ENCODE measurements at places on chromosomes 4 and X. TPM values are rescaled to one million over a fixed set of nuclear protein-coding genes. Genes with fewer than 3 reads are reported as not detected.

The MSANTD1 gene
- 0.24 TPM for polyA plus RNA-seq

The TRIM60 gene
- not detected for polyA plus RNA-seq

The DCLK2 gene
- 6.2 TPM for polyA plus RNA-seq

The CHRDL1 gene
- 29.3 TPM for polyA plus RNA-seq

The RAB9B gene
- polyA plus RNA-seq = 16.2 TPM

The FOXP3 gene
- 0.20 TPM for polyA plus RNA-seq

The TMEM156 gene
- 0.53 TPM for polyA plus RNA-seq

The TRIML2 gene
- not detected for polyA plus RNA-seq

The IL9R gene
- 2.0 TPM for polyA plus RNA-seq

The PFKFB1 gene
- polyA plus RNA-seq = 0.23 TPM

The P2RY4 gene
- 0.06 TPM for polyA plus RNA-seq

The EDNRA gene
- polyA plus RNA-seq = 30.1 TPM

The HELT gene
- polyA plus RNA-seq = not detected

The SHROOM2 gene
- 2.6 TPM for polyA plus RNA-seq

The C4orf51 gene
- not detected for polyA plus RNA-seq

The DMRTC1B gene
- polyA plus RNA-seq = 0.71 TPM

The ASMT gene
- polyA plus RNA-seq = 0.15 TPM

The HPRT1 gene
- 21.9 TPM for polyA plus RNA-seq

The SSX2B gene
- not detected for polyA plus RNA-seq

The PCSK1N gene
- 6.9 TPM for polyA plus RNA-seq

The ARHGAP6 gene
- polyA plus RNA-seq = 19.6 TPM
